Endothelial cell of umbilical vein (primary cell): ENCODE measurements at places on chromosomes 16 and 17. TPM values are rescaled to one million over a fixed set of nuclear protein-coding genes. Genes with fewer than 3 reads are reported as not detected.

DNA sequence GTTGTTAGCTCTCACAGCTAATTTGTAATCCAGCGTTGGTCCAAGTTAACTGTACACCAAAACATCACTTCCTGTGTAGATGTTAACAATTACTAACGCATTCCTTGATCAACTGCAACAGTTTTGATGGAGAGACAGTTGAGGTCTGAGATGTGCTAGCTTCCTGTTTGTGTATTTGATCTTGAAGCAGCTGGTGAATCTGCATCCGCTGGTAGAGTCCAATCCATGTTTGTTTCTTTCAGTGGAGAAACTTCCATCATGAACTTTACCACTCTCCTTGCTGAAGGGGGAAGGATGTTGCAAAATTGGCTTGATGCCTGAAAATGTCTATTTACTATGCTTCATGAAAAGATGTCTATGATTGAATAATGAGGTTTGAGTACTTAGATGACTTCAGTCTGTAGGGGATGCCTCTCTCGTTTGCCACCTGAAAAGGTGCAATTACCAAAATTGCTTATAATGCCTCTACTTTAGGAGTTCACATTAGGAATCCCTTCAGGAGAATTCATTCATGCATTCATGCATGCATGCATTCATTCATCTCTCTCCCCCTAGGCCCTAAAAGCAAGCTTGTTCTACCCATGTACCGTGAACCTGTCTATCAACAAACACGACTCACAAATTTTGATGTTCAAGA lies 39.6 kb upstream of the ZKSCAN2 start:
- H3K27me3 ChIP-seq: no peaks in the 10 kb centered on the region
- no peak overlapping the region for H3K4me3 ChIP-seq
- H3K36me3 ChIP-seq: no peaks in the 10 kb centered on the region
- no peak for DNase-seq

- H3K36me3 ChIP-seq: peaks cover 16% of the 10 kb centered on the region
- no peak overlapping the region for H3K27ac ChIP-seq
- DNase-seq: peak; percentile 53
- H3K4me1 ChIP-seq: peaks cover 32% of the 10 kb centered on the region
- H3K4me3 ChIP-seq: no peak overlapping the region
Measured at GRCh38 chr16:81616321-81617020, 162.6 kb upstream of the PLCG2 start.

DNA sequence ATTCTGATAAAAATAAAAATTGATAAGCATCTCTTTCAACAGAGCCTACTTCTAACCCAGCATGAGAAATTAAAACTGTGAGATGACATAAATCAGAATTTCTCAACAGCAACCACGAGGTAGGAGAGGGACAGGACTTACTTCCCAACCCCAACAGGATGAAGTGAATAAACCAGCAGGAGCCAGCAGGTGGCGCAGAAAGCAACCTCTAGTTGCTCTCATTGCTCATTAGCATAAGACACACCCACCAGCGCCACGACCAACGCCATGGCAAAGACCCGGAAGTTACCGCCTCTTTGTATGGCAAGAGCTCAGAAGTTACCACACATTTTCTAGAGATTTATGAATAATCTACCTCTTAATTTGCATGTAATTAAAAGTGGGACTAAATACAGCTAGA lies 189.4 kb upstream of the CDH8 start:
- H3K4me3 ChIP-seq: no peak overlapping the region
- H3K36me3 ChIP-seq: no peaks in the 10 kb centered on the region
- H3K27ac ChIP-seq: no peak overlapping the region
- DNase-seq: no peak
- H3K27me3 ChIP-seq: no peaks in the 10 kb centered on the region

Gene TLCD1
- 1.8 and 2.6 TPM in 2 replicates for total RNA-seq

Gene MYH13
- total RNA-seq: not detected in 2 replicates

DNA sequence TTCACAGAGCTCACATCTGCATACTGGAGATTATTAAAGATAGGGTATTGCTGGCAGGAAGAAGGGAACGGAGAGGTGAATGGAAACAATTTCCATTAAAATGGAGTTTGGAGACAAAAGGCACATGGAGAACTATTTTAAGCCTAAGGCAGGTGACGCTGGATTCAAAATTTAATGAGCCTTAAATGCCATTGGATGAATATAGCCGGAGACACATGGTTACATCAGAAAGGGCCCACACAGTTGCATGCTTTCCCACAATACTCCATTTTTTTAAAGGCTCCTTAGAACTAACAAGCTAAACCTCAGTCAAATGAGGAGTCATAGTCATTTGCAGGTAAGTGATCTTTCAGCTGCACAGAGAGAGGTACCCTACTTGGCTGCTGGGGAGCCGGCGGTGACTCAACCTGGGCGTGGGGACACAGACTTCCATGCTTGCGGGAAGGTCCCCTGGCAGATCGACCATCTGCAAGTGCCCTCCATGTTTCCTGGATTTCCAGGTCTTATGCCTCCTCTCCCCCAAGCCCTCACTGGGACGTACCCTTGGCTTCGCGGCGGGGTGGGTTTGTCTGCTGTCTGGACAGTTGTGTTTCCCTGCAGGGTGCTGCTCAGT lies 259.2 kb downstream of the CBLN1 start:
- no peaks in the 10 kb centered on the region for H3K4me1 ChIP-seq
- DNase-seq: no peak
- no peak overlapping the region for H3K4me3 ChIP-seq
- no peaks in the 10 kb centered on the region for H3K27me3 ChIP-seq
- no peaks in the 10 kb centered on the region for H3K36me3 ChIP-seq

DNA sequence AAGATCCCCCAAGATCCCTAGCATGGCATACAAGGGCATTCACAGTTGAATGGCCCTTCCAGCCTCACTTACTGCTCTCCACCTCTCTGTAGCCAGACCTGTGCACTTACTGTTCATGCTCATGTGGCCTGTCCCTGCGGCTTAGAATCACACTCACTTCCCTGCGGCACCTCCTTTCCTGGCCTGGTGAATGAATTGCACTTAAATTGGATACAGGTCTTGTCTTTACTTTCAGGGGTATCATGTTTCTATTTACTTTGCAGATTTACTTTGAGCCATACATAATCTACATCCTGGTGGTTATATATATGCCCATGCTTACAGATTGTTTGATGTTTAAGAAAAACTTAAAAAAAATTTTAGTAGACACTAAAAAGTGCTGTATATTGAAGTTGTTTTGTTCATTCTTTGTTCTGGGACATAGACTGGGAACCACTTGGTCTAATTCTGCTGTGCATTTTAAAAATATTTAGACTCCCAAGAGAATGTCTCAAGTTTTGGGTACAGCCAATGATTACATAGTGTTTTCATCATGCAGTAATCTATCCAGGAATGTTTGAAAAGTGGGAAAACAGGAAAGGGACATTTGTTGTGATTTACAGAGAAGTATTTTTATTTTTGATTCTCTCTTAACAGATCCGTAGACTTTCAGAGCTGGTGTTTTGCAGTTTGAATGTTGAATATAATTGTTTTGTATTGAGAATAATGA lies 63.9 kb downstream of the NUP88 start:
- H3K36me3 ChIP-seq: peaks cover 15% of the 10 kb centered on the region
- no peaks in the 10 kb centered on the region for H3K27me3 ChIP-seq
- DNase-seq: no peak
- no peak overlapping the region for H3K27ac ChIP-seq

- peaks cover 13% of the 10 kb centered on the region for H3K36me3 ChIP-seq
- H3K4me1 ChIP-seq: no peaks in the 10 kb centered on the region
- no peaks in the 10 kb centered on the region for H3K27me3 ChIP-seq
Measured at GRCh38 chr17:82440991-82441627, 9.4 kb downstream of the CYBC1 start.

- H3K4me1 ChIP-seq: peaks cover 34% of the 10 kb centered on the region
- H3K27ac ChIP-seq: peak overlapping the region; percentile 97
- no peaks in the 10 kb centered on the region for H3K36me3 ChIP-seq
- no peak overlapping the region for H3K4me3 ChIP-seq
- DNase-seq: peak; percentile 95
Measured at GRCh38 chr17:76371656-76372628, 12.5 kb upstream of the SPHK1 start.

DNA sequence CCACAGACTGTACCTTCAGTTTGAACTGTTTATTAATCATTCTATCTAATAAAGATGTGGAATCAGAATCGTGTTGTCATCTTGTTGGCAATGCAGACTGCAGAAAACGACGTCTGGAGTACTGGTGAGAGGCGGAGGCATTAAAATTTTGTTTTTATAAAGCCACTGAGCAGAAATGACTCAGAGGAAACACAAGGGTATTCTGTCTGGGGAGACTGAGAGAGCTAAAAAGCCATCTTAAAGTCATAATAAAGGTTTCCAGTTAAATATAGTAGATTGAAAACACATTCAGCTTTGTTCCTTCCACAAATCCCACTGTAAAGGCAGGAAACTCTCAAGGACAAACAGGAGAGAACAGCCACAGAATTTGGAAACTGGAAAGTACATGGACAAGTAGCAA lies 74.2 kb downstream of the CPPED1 start:
- peaks cover 21% of the 10 kb centered on the region for H3K4me1 ChIP-seq
- peak overlapping the region; percentile 96 for H3K27ac ChIP-seq
- H3K27me3 ChIP-seq: no peaks in the 10 kb centered on the region
- peak; percentile 94 for DNase-seq
- no peaks in the 10 kb centered on the region for H3K36me3 ChIP-seq
- H3K4me3 ChIP-seq: no peak overlapping the region

- H3K27ac ChIP-seq: no peak overlapping the region
- no peaks in the 10 kb centered on the region for H3K4me1 ChIP-seq
- DNase-seq: no peak
- H3K36me3 ChIP-seq: no peaks in the 10 kb centered on the region
Measured at GRCh38 chr17:50037321-50038107, 18.4 kb upstream of the ITGA3 start.

- no peak overlapping the region for H3K27ac ChIP-seq
- peaks cover 24% of the 10 kb centered on the region for H3K4me1 ChIP-seq
- DNase-seq: no peak
- H3K4me3 ChIP-seq: no peak overlapping the region
- H3K36me3 ChIP-seq: no peaks in the 10 kb centered on the region
Measured at GRCh38 chr16:2535625-2536013, 2.2 kb upstream of the PDPK1 start.

GRCh38 chr16:3781421-3781820 lies 64.1 kb upstream of the TRAP1 start:
- no peak overlapping the region for H3K4me3 ChIP-seq
- no peaks in the 10 kb centered on the region for H3K27me3 ChIP-seq
- no peak for DNase-seq
- H3K36me3 ChIP-seq: peaks cover 28% of the 10 kb centered on the region
- H3K27ac ChIP-seq: no peak overlapping the region

DNA sequence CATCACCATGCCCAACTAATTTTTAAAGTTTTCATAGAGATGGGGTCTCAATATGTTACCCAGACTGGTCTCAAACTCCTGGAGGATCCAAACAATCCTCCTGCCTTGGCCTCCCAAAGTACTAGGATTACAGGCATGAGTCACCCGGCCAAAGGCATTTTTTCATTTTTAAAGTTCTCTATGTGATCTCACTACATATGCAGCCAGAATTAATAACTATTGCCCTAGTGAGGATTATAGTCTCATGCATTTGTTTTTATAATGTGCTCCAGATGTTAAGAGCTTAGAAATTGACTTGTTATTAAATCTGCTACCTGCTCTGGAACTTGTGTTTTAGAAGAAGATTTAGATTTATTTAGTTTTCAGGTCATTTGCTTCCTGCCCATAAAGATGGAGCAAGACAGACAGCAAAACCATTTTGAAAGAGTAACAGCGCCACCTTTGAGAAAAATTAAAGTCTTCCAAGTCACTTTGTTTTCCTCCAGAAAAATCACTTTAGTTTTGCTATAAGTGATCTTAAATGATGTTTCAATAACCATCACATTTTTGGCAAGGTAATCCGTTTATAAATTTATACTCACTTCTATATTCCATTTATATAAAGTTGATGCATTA lies 79.5 kb downstream of the CA4 start:
- peak; percentile 12 for DNase-seq
- H3K4me3 ChIP-seq: no peak overlapping the region
- H3K36me3 ChIP-seq: peaks cover 2% of the 10 kb centered on the region
- H3K27ac ChIP-seq: no peak overlapping the region

DNA sequence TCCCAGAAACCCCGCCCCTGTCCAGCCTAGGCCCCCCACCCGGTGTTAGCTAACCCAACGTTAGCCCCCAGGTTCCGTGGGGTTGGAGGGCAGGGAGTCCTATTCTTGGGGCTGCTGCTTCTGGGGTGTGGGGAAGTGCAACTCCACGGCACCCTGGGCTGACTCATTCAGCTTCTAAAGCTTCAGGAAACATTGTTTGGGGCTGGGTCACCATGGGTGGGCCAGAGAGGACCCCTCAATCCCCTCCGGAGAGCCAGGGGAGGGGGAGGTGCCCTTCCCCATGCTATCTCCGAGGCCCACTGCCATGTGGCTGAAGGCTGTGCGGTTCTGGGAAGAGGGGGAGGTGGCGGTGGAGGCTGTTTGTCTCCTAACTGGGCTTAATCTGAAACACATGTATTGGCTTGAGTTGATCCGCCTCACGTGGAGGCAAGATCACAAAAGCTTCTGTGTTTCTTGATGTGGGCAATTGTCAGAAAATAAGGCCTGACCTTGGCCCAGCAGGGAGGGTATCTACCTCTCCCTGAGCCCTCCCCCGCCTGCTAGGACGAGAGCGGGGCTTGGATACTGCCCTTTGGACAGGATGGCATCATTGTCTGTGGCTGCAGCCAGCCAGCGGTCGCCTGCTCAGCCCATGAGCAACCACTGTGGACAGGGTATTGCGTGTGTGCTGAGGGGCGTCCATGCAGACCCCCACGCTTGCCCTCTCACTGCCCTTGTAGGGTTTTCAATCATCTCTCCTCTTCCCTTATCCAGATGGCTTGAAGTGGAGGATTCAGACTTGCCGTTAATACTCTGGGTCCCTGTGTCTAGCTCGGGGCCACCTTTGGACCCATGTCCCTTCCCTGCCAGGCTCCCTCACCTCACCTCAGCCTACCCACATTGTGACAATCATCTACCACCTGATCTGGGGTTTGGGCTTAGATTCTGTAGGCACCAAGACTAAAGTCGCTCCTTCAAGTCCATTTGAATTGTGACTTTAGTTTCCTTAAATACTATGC lies 1.3 kb downstream of the SERPINF1 start:
- H3K27me3 ChIP-seq: no peaks in the 10 kb centered on the region
- peaks cover 4% of the 10 kb centered on the region for H3K4me1 ChIP-seq

Gene GPR179
- total RNA-seq: not detected in 2 replicates

DNA sequence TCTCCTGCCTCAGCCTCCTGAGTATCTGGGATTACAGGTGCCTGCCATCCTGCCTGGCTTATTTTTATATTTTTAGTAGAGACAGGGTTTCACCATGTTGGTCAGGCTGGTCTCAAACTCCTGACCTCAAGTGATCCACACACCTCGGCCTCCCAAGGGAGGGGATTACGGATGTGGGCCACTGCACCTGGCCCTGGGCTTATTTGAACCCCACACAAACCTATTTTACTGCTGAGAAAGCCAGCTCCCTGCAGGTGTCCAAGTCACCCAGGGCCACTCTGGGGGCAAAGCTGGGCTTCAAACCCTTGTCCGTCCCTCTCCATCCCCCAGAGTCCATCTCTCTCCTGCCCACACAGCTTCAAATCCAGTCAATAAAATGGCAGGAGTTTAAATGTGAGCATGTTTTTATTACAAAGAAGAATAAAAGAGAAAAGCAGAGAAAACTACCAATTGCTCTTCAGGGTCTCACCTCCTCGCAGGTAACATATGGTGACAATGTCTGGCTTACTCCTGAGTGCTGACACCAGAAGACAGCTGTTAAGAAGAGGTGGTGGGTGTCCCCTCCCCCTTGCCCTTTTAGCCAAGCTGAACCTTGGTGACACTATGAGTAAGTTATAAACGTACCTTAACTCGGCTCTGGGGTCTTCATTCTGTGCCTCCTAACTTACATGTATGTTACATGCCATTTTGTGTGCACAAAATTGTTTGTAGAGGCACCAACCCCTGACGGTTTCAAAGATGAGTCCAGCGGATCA lies 45.4 kb downstream of the LAT start:
- no peaks in the 10 kb centered on the region for H3K36me3 ChIP-seq
- no peak overlapping the region for H3K27ac ChIP-seq
- no peaks in the 10 kb centered on the region for H3K4me1 ChIP-seq
- DNase-seq: no peak
